HepG2 (cell line): ENCODE measurements at places on chromosomes 3 and 15.
A peak's percentile ranks its signal among the peaks of the same experiment; 100 is the strongest.

DNA sequence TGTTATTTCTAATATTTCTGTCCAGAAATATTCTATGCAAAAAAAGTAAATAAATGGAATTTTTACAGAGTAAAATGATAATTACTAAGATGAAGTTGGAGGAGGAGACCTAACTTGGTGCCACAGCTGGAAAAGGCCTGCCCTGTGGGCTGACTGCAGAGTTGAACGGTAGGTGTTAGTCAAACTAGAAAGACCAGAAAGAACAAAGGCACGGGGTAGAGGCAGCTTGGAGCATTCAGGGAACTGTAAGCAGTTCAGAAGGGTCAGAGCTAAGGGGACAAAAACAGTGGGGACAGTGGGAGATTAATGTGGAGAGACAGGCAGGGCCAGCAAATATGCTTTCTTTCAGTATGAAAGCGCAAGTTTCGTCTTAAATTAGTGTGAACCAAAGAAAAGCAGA, 39.3 kb upstream of the PTPRG start:
- DNase-seq: no peak

- DNase-seq: no peak
Measured at GRCh38 chr3:71917545-71917944, 132.6 kb upstream of the PROK2 start.

DNA sequence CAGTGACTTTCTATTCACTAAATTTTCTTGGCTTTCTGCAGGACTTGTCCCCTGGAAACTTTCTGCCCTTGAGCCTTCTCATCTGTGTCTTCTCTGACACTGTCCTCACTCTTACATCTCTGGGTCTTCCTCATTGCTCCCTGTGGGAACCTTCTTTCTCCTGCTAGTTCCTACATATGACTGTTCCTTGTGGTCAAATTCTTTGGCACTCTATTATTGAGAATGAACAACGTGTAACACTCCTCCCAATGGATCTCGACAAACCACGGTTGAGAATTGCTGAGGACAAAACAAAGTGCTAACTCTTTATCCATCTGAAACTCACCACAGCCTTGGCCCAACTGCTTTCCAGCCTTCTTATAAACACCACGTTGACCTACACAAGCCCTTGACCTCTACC, 3.5 kb upstream of the FAM81A start:
- DNase-seq: no peak

DNA sequence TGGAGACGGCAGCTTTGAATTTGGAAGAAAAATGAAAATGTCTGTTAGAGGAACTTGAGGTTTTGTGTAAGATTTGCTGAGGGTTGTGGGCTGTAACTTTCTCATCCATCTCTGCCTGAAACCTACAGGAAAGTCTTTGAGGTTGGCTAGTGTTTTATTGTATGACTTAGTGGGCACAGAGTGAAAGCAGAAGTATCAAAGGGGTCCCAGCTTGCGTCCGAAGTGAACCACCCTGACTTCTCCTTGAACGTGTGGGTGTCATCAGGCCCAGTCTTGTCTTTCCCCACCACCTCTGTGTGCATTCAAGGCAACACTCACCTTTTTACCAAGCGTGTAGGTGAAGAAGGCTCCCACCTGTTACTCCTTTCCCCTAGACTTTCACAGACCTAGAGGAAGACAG, 682.1 kb upstream of the CFAP20DC start:
- no peak for DNase-seq

GRCh38 chr15:89690276-89691218, at the start of the genes PEX11A and WDR93:
TSS of gene PEX11A (minus strand) at chr15:89690754. CDS start at chr15:89690632, 122 bp downstream.
TSS of gene WDR93 (plus strand) at chr15:89690811. CDS start at chr15:89701747, 10,936 bp downstream.
- DNase-seq: peak; percentile 75

DNA sequence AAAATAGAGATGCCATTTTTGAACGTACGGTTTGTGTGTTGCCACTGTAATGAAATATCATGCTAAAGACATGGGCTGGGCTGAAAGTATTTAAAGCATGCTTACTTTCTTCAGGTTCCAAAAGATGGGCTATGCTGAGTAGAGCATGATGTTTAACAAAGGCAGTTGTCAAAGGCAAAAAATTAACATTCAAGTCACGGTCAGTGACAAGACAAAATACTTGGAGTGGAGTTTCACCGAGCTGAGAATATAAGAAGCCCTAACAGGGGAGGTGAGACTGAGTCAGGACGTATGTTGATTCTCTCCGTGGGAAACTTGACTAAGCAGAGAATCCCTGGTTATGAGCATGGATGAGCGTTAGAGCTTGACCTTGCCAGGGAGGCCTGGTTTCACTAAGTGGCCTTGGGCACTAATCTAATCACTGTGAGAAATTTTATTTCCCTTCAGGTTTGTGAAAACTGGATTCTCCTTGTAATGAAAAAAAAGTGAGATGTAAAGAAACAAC, 218.2 kb upstream of the ADAMTS9 start:
- DNase-seq: no peak

GRCh38 chr3:56775445-56775837, 26.3 kb downstream of the ARHGEF3 start:
- no peak for DNase-seq

DNA sequence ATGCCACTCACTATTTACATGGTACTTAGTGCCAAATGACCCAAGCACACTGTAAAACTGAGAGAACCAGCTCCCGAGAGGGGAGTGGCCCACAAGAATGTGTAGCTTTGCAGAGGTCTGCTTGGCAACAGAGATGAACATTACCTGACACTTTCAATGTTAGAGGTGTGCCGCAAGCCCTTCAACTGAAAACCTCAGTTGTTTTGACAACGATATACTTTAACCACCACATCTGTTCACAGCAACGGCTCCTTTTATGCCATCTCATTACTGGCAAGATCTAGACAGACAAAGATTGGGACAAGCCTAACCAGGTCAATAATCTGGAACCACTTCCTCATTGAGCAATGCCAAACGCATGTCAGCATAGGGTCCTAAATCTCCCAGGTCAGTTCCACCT, 23.7 kb downstream of the NEK10 start:
- DNase-seq: no peak

GRCh38 chr3:45980229-45980813, 15.3 kb downstream of the FYCO1 start:
- no peak for DNase-seq

GRCh38 chr15:101686718-101687117, 34.5 kb upstream of the TM2D3 start:
- no peak for DNase-seq

DNA sequence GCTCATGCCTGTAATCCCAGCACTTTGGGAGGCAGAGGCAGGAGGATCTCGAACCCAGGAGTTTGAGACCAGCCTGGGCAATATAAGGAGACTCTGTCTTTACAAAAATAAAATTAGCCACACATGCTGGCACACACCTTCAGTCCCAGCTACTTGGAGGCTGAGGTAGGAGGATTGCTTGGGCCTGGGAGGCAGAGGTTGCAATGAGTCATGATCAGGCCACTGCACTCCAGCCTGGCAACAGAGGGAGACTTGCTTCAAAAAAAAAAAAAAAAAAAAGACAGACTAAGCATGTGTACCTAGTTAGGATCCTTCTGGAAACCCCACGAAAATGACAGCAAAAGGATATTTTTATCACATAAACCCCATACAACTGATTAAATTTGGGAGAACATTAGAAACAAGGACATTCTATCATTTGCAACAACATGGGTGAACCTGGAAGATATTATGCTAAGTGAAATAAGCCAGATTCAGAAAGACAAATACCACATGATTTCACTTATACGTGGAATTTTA, 44.9 kb downstream of the METTL6 start:
- no peak for DNase-seq

GRCh38 chr3:179688850-179689249, 36.0 kb downstream of the USP13 start:
- DNase-seq: no peak

DNA sequence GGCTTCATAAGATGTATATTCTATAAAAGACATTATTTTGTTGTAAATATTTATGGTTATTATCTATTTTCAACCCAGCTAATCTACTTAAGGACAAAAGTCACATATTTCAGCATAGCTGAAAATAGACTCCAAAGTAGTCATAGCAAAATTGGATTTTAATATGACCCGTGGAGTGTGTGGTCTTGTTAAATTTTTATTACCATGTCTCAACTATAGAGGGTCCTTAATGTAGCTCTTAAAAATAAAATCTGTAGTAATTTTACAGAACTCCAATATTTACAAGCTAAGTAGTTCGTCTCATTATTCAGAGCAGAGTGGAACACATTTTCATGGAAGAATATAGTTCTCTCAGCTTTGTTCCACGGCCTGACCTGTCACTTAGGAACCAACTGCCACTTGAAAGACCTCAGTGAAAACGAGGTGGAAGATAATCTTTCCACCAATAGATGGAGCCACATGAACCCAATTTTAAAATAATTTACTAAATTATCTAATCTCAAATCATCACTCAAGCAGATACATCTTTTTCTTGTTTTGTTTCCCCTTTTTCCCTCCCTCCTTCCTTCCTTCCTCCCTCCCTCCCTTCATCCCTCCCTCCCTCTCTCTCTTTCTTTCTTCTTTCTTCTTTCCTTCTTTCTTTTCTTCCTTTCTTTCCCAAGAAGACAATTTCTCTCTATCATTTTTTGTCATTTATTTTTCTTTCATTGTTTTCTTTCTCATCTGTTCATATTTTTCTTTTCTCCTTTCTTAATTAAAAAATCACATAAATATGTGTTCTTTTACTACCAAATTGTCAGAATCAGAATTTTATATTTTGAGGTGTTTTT, 97.2 kb downstream of the CLDN1 start:
- peak; percentile 29 for DNase-seq

DNA sequence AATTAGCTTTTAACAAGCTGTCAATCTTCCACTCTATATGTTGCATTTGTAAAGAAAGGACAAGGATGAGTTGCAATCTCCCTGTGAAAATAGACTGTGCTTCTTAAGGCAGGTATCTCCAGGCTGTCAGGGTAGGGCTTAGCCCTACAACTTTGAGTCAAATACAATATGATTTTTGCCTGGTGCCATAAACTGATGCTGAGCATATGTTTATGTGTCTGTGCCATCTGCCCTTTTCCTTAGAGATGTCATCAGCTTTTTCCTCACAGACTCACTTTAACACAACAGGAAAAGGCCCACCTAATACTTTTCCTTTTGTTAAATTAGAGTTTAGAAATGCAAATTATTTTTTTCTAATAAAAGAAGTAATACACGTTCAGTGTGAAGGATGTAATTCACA, 548.3 kb downstream of the NLGN1 start:
- no peak for DNase-seq

DNA sequence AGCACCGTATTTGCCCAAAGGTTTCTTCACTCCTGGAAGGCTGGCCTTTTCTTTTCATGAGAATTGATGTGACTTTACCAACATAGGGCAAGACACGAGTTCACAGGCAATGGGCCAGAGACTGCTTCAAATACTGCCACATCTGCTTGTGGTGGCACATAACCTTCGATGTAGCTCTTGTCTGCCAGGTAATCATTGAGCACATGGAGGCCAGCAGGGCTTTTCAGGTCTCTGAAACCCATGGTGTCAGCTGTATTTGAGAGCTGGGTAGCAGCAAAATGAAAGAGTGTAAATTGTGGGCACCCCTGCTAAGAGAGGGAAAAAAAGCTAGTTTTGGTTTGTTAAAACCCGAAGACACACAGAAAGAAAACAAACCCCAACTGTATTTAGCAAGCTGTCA, 200.7 kb downstream of the NAALADL2 start:
- no peak for DNase-seq

DNA sequence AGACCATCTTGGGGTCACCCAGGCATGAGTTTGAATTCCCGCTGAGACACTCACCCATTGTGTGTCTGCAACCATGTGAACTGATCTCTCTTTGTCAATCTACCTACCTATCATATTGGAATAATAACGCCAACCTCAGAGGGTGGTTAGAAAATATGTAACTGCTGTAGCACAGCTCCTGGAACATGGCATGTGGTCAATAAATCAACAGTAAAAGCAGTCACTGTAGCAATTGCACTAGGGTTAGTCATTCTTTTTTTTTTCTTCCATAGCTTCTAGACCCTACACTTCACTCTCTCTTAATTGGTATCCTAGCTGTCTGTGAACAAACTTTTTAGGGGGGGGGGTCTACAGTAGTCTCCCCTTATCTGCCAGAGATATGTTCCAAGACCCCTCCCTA, 64.2 kb upstream of the SLCO2A1 start:
- no peak for DNase-seq

DNA sequence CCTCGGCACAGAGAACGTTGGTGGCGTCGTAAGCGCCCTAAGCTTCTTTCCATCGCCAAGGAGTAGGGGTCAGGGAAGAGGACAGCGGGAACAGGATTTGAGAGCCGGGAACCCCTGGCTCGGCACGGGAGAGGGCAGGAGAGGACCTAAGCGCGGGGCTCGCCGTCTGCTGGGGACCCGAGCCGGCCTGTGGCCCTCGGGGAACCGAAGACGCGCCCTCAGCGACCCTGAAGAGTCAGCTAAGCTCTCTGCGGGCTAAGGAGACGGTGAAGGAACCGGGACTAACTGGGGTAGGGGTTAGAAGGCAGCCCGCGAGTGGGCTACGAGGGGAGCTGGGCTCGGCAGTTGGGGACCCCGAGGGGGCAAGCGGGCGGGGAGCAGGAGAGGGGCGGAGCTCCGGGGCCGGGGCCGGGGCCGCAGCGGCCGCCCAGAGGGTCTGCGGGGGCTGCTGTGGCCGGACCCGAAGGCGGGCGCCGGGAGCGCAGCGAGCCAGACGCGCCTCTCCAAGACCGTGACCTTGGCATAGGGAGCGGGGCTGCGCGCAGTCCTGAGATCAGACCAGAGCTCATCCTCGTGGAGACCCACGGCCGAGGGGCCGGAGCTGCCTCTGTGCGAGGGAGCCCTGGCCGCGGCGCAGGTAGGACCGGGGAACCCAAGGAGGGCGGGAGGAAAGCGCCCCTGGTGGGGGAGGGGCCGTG, 574 bp downstream of the CASR start:
- DNase-seq: no peak
